ENCODE measurements at places on chromosomes 6 and 20.

DNA sequence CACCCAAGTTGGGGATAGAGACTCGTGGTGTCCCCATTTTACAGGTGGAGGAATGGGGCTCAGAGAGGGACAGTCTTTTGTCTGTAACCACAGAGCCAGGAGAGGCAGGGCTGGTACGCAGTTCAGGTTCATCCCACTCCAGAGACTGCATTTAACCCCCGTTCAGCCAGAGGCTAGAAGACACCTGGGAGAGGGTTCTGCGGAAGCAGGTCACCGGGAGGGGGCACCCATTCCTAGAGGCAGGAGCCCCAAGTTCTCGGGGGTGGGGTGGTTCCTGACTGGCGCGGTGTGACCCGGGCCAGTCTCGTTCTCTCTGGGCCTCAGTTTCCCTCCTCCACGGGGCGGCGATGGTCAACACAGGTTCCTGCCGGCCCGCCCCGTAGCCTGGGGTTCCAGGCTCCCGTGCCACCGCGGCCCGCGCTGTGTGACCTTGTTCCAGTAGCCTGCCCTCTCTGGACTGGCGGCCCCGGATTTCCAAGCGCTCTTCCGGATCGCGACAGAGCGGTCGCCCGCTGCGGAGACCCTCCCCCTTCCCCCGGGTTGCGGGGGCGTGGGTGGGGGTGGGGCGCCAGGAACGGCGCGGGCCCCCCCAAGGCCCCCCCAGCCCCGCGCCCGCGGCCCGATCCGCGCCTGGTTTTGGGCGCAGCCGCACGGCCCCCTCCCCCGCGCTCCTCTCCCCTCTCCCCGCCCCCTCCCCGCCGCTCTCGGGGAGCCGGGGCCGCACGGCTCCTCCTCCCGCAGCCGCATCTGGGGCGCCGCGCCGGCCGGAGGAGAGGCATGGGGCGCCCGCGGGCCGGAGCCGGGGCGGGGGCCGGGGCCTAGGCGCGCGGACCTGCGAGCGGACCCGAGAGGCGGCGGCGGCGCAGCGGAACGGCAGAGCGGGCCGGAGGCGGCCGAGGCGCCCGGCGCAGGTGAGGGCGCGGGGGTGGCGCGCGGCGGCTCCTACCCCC, at the start of gene DLGAP4:
TSS of gene DLGAP4 (plus strand) at position 738 of the 950 bp plus-strand sequence. CDS start 125,379 bp downstream, outside the sequence.
- DNase-seq: no peak

DNA sequence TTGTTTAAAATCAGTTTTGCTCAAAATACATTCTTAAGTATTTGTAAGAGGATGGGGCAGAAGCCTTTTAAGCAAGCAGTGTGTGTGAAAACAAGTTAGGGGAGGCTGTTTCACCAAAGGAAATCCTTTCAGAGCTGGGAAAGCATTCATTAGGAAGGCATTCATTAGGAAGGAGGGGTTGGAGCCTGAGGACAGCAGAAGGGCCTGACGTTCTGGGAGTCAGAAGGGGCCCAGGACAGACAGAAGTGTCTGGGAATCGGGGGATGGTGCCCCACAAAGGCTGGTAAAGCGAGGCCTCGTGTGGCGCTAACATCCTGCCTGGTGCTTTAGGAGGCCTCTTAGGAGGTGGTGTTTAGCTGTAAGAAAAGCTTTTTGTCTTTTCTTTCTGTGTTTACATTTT, 80.6 kb upstream of the NXT1 start:
- no peak for DNase-seq

- DNase-seq: no peak
These were observed 668.2 kb upstream of the GJE1 start for GRCh38 chr6:141464490-141464889.

- no peak for DNase-seq
These were observed 236.6 kb downstream of the ARID1B start for GRCh38 chr6:157013649-157014304.

DNA sequence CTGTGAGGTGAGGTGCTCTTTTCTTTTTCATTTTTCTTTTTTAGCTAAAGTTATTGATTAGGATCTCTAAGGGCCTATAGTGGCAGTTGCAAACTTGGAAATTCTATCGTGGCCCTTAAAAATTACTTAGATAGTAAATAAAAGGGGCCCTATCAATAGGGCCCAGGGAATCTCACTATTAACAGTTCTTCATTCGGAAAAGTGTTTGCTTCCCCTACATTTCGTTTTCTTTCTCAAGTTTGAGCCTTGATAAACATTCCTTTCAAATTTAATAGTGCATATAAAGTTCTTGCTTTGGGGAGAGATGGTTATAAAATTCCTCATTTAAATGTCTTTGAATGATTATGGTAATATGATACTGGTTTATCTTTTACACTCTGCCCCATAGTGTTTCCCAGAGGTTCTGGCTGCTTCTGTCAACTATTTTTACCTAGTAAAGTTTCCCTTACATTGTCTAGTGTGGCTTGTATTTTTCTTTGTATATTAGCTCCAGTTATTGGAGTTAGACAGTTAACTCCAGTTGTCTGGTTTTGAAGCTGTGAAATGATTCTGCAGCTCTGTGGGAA, 70.4 kb upstream of the GLP1R start:
- DNase-seq: no peak

GRCh38 chr6:167238694-167239467, 52.2 kb upstream of the UNC93A start:
- no peak for DNase-seq

DNA sequence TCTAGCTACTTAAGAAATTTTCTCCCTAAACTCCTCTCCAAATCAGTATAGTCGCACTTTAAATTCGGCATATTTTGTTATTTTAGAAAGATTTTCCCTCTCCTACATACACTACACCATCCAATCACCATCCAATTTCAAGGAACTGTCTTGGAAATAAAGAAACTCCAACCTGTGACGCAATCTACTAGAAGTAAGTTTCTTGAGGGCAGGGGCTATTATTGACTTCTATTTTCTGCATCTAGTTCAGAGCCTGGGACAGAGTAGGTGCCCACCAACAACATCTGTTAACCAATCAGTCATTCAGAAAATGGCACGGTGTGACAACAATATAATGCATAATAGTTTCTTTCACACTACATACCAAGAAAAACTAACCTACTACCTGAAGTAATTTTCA, 3.6 kb downstream of the ATG5 start:
- no peak for DNase-seq

GRCh38 chr20:34377072-34377847, 14.2 kb downstream of the ITCH start:
- no peak for DNase-seq

- no peak for DNase-seq
These were observed 10.5 kb upstream of the FAM83C start for GRCh38 chr20:35302421-35303335.

- DNase-seq: no peak
These were observed 62.1 kb downstream of the SLC24A3 start for GRCh38 chr20:19274412-19275015.

GRCh38 chr20:43894491-43894890, 20.2 kb upstream of the TOX2 start:
- DNase-seq: no peak

DNA sequence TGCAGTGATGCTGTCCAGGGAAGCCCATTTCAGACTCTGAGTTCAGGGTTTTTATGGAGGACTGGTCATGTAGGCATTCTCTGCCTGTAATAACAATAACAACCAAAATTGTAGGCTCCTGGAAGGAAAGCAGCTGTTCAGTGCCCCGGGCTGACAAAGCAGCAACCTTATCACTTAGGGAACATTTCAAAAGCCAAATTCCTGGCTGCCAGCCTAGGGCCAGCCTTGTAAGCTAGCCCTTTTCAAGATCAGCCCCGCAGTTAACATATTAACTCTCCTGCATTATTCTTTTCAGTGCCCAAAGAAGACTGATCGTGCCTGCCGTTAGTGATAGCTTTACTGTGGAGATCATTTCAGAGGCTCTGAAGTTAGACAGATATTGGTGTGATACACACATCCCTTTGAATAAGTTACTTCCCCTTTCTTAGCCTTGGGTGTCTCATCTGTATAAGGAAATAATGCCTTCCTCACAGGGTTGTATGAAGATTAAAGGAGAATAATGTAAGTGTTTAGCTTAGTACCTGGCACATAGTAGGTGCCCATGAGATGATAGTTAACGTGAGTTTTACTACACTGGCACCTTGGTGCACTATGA, 44.1 kb downstream of the CTNNBL1 start:
- no peak for DNase-seq

DNA sequence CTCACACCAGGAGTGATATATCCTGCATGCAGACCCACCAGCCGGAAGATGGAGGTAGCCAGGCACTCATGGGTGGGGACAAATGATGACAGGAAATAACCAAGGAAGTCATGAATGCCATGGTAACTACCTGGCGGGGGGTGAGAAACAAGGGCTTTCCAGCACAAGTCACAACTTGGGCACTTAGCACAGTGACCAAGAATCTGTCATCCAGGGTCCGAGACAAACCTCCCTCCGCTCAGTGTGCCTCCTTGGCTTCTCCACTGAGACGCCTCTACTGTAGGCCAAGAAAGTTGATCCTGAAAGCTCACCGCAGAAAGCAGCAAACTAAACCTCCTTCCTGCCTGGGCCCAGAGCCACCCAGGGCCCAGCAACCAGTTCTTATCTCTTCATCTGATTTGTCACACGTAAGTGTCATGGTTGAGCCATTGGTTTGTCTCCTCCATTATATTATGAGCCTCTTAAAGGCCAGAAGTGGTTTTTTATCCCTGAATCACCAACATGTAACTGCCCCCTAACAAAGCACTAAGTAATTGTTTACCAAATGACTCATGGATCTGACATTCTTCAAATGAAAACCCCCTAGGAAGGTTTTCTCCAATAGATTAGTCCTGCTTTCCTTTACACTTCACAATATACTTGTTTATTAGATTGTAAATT, 84.3 kb upstream of the TAB2 start:
- DNase-seq: peak; percentile 64

DNA sequence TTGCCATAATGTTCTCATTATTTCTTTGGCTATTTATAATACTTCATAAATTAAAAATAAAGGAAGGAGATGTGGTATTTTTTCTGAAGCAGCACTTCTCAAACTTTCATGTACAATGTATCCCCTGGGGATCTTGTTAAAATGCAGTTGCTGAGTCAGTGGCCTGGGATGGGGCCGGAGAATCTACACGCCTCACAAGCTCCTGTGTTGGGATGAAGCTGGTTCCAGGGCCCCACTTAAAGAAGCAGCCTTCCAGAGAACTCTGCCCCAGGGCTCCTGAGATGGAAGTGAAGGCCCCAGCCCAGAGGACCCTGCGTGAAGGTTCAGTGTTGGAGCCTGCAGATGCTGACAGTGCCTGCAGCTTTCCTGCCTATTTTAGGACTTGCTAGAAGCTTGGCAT, 40.1 kb upstream of the SLC23A2 start:
- no peak for DNase-seq

GRCh38 chr6:166667796-166668610, 41.0 kb upstream of the RPS6KA2 start:
- DNase-seq: no peak

- no peak for DNase-seq
These were observed 392.2 kb upstream of the MARCKS start for GRCh38 chr6:113464960-113465359.

- DNase-seq: no peak
These were observed 236.7 kb downstream of the TENT5A start for GRCh38 chr6:81515562-81516453.

DNA sequence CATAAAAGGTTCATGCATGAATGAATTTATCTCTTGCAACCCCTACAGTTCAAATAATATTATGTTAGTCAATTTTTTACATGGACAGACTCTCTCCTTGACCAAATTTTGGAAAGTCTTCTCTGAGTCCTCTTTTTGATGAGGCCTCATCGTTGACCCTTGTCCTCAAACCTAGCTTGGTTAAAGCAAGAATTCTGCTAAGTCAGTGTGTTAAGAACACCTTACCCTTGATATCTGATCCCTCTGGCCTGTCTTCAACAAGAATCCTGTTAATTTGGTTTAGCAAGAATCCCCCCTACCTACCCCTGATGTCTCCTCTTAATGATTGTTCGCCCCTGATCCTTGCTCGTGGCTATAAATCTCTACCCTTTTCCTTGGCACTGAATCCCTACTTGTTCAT, 301.4 kb downstream of the LAMA2 start:
- no peak for DNase-seq

DNA sequence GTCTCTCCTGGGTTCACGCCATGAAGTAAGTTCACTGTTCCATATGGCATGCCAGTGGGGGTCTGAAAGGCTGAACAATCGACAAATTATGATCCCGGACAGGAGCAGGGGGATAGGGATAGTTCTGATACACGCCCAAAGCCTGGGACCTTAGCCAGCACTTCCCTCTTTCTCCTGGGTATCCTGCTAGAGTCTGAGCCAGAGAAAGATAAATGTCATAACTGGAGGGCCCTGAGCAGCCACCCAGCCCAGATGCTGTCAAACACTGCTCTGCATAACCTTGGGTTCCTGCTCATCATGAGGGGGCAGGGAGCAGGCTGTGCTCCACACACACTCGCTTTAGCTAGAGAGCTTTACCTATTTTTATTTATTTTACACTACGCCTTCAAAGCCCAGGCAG, 12.3 kb downstream of the EDEM2 start:
- no peak for DNase-seq

GRCh38 chr6:53048431-53049195, 16.6 kb upstream of the FBXO9 start:
- DNase-seq: no peak

- DNase-seq: no peak
These were observed 23.6 kb upstream of the FABP7 start for GRCh38 chr6:122755901-122756300.

GRCh38 chr20:20375862-20376261, 8.0 kb downstream of the INSM1 start:
- DNase-seq: no peak

DNA sequence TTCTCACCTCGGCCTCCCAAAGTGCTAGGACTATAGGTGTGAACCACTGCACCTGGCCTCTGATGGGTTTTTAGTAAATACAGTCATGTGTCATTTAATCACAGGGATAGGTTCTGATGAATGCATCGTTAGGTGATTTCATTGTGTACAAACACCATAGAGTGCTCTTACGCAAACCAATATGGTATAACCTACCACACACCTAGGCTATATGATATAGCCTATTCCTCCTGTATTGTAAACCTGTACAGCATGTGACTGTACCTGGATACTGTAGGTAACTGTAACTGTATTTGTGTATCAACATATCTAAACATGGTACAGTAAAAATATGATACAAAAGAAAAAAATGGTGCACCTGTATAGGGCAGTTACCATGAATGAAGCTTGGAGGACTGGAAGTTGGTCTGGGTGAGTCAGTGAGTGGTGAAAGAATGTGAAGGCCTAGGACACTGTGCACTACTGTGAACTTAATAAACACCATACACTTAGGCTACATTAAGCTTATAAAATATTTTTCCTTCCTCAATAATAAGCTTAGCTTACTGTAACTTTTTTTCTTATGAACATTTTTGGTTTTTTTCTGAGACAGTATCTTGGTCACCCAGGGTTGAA, 10.0 kb downstream of the BICRAL start:
- DNase-seq: no peak

- DNase-seq: no peak
These were observed 100.8 kb downstream of the DTD1 start for GRCh38 chr20:18688676-18689075.

- DNase-seq: no peak
These were observed 6.7 kb downstream of the PKIB start for GRCh38 chr6:122616877-122617276.

- no peak for DNase-seq
These were observed 7.3 kb upstream of the FAM209A start for GRCh38 chr20:56517211-56517610.

Data from stimulated activated CD4-positive, alpha-beta T cell treated with anti-CD3 and anti-CD28 coated beads, Interleukin-4, amount 100 ng/mL, for 24 hours (primary cell).